Activated naive CD4-positive, alpha-beta T cell treated with anti-CD3 and anti-CD28 coated beads for 36 hours (primary cell): ENCODE measurements at places on chromosomes 12 and 14.

- DNase-seq: no peak
Observed at GRCh38 chr14:99175331-99176155, 96.5 kb downstream of the BCL11B start.

DNA sequence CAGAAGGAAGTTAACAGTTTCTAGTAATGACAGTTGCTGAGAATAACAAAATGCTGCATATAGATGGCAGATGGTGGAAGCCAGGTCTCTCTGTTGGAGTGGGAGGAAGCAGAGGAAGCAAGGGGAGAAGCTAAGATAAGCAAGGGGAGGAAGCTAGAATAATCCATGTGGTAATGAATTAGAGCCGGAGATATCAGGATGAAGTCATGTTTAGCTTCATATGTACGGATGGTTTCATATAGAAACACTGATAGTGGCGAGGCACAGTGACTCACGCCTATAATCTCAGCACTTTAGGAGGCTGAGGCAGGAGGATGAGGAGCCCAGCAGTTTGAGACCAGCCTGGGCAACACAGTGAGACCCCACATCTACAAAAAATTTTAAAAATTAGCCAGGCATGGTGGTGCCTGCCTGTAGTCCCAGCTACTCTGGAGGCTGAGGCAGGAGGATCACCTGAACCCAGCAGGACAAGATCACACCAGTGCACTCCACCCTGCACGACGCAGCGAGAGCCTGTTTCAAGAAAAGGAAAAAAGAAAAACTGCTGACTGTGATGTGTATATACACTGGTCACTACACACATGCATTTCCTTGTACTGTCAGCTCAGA, 49.2 kb downstream of the ANAPC7 start:
- no peak for DNase-seq

GRCh38 chr12:43848786-43849185, 12.9 kb downstream of the TMEM117 start:
- no peak for DNase-seq

GRCh38 chr12:64172143-64172970, 49.7 kb downstream of the KICS2 start:
- peak; percentile 18 for DNase-seq

DNA sequence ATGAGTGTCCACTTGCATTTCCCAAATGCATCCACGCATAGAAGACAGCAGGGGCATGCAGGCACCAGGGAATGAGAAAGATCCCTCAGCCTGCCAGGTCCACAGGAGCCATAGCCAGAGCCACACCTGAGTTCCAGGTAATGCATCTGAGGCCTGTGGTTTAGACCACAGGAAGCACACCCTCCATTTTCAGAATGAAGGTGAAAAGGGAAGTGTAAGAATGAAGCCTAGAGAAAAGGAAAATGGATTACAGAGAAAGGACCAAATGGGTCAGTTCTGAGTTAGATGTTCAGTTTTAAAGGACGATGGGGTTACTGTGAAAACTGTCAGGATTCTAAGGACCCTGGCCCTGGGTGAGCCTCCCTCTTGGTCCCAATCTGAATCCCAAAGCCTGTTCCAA, 1283.2 kb downstream of the TMEM121 start:
- DNase-seq: no peak

DNA sequence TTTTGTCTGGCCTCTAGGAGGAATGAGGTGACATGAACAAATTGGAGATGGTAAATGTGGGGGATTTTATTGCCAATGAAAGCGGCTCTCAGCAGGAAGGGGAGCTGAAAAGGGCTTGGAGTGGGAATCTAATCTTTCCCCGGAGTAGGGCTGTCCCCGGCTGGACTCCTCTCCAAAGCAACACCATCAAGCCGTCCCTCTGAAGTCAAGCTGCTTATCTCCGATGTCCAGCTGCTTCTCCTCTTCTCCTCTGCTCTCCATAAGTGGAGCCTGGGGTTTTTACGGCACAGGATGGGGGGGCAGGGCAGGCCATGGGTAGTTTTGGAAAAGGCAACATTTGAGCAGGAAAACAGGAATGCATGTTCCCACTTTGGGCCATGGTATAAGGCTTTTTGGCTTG, 113.5 kb downstream of the TMEM132D start:
- no peak for DNase-seq

DNA sequence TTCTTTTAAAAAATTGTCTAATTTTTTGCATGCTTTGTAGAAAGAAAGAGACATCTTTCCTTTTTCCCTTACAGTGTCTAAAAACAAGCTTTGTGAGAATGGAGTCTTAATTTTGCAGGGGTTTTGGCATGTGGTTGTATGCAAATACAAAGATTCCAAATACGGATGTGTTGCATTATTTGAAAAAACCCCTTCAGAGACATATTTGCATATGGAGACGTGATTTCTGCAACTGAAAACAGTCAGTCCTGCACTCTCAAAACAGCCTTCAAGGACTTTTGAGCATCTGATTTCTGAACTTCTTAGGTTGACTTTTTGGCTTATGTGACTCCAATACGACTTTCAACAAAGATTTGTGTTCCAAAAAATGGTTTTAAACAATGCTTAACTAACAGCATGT, 7.8 kb downstream of the IRAK3 start:
- peak; percentile 17 for DNase-seq

- DNase-seq: peak; percentile 45
Observed at GRCh38 chr12:94078138-94078723, 70.1 kb upstream of the PLXNC1 start.

- no peak for DNase-seq
Observed at GRCh38 chr12:23533265-23533664, 416.2 kb downstream of the SOX5 start.

DNA sequence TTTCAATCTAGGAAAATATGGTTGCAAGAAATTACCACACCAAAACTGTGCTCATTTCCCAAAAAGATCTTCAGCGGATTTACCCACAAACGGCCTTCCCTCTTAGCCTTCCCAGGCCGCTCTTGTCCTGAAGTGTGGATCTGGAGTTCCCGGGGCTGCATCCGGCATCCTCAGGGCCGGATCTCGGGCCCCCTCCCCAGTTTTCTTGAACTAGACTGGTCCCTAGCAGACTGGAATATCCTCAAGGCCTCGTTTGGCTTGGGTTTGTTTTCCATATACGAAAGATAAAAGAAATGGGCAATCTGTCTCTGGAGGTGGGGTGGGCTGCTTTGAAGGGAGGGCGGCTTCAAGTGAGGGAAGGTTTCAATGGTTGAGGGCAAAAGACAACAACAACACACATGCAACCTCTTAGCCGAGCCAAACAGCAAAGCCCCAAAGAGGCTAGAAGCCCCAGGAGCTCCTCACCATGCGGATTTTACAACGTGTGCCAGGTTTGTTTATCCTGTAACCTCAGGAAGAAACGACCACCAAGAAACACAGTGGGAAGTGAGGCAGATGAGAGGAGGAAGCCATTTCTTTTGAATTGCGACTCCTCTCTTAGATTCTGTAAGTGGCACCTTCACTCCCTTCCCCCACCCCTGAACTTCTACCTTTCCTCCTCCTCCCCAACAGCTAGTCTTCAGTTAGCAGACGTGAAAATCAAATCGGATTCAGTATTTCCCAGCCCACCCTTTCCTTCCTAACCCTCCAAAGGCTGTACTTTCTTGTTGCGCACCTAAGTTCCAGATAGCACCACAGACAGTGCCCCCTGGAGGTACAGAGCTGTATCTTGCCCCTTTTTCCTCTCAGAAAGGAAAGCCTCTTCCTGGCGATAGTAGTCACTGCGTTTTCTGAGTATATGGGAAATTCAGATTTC, 2.6 kb downstream of the MYF6 start:
- DNase-seq: no peak

GRCh38 chr12:57096099-57096572, 7.2 kb downstream of the NAB2 start:
- no peak for DNase-seq

GRCh38 chr12:114963846-114964245, 279.9 kb upstream of the TBX3 start:
- DNase-seq: no peak

DNA sequence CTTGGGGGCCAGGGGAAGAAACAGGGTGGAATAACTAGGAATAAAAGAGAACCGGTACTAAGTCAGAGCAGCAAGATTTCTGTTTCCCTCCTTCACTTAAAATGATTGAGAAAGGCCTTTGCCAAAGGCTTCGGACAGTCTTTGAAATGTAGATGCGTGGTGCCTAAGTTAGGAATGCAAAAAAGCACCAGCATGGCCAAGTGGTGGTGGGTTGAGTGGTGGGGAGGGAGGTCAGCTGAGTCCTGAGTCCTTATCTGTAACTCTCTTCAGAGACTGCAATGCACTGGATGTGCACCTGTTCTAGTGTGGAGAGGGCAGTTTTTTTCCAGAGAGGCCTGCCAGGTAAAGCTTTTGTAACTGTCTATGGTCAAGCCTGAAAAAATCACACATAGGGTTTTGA, 919.9 kb downstream of the FSCB start:
- no peak for DNase-seq

DNA sequence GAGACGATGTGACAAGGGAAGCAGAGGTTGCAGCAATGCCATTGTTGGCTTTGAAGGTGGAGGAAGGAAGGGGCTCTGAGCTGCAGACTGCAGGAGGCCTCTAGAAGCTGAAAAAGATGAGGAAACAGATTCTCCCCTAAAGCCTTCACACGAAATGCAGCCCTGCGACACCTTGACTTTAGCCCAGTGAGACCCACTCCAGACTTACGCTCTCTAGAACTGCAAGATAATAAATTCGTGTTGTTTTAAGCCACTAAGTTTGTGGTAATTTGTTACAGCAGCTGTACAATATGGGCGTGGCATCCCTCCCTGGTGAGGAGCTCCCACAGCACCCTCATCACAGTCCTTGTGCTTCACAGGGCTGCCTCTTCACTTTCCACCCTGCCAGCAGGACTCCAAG, 53.2 kb downstream of the GOLGA5 start:
- peak; percentile 11 for DNase-seq

- no peak for DNase-seq
Observed at GRCh38 chr12:90562671-90563070, 392.3 kb downstream of the CCER1 start.

- no peak for DNase-seq
Observed at GRCh38 chr12:5493018-5493417, 61.1 kb downstream of the NTF3 start.

- no peak for DNase-seq
Observed at GRCh38 chr12:32854097-32854496, 42.5 kb downstream of the PKP2 start.

DNA sequence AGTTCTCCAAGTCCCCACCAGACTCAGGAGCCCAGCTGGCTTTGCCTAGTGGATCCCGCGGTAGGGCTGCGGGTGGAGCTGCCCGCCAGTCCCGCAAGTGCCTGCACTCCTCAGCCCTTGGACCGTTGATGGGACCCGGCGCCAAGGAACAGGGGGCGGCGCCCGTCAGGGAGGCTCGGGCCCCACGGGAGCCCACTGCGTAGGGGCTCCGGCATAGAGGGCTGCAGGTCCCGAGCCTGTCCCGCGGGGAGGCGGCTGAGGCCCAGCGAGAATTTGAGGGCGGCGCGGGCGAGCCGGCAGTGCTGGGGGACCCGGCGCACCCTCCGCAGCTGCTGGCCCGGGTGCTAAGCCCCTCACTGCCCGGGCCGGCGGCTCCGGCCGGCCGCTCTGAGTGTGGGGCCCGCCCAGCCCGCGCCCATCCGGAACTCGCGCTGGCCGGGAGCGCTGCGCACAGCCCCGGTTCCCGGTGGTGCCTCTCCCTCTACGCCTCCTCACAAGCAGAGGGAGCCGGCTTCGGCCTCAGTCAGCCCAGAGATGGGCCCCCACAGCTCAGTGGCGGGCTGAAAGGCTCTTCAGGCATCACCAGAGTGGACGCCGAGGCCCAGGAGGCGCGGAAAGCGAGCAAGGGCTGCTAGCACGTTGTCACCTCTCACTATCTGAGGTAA, 452.4 kb upstream of the LRFN5 start:
- DNase-seq: no peak

- DNase-seq: peak; percentile 5
Observed at GRCh38 chr12:38892087-38892786, 13.2 kb downstream of the CPNE8 start.

GRCh38 chr14:96852823-96853422, 55.7 kb downstream of the VRK1 start:
- DNase-seq: no peak
